ENCODE measurements at places on chromosomes 5 and 9. TPM values are rescaled to one million over a fixed set of nuclear protein-coding genes. Genes with fewer than 3 reads are reported as not detected.

Gene C8G
- total RNA-seq: 0.96 TPM

Gene ENTPD2
- not detected for total RNA-seq

Gene PRLR
- total RNA-seq: not detected

DNA sequence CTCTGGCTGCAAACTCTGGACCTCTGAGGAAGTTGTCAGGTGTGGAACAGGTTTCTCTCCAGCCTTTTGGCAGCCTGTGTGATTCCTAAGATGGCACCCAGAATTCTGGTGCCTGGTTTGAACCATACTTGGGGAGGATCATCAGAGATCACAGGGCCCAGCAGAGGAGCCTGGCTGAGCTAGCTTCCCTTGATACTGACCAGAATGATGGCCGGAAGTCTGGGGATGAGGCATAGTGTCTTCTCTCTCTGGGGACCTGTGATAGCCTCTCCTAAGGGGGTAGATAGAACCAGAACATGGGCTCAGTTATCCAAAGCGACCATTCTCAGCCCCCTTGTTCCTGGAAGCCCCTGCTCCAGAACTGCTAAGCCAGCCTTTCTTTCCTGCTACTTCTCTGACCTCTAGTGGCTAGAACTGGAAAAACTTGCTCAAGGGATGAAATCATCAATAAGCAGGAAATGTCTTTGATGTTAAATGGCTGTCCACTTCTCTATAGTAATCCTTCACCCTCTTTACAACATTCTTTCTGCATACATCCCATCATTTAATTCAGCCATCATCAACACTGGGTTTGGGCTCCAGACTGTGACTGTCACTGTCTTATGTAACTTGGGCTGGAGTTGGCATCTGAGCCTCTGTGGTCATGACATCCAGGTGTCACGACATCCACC, 55.1 kb downstream of the C9orf152 start:
- H3K27me3 ChIP-seq: no peaks in the 10 kb centered on the region
- DNase-seq: no peak
- H3K4me3 ChIP-seq: no peak overlapping the region
- no peaks in the 10 kb centered on the region for H3K36me3 ChIP-seq

GRCh38 chr5:113749334-113749733, 235.8 kb downstream of the YTHDC2 start:
- no peak overlapping the region for H3K4me3 ChIP-seq
- no peaks in the 10 kb centered on the region for H3K27me3 ChIP-seq
- H3K4me1 ChIP-seq: no peaks in the 10 kb centered on the region

DNA sequence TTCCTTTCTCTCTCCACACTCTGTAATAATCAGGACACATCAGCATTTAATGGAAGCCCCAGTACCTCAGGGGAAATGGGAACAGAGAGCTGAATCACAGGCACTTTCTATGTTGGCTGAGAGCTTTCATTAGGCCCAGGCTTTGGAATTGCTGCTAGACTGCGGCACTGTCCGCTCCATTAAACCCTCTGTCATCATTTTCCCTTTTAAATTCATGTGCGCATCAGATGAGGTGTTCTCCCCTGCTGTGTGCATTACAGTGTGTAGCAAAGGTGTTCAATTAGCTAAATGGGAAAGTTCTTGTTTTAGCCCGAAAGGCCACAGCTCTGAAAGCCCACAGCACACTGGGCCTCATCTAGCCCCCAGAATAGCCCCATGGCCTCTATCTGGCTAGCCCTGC, 133.6 kb downstream of the SV2C start:
- no peak overlapping the region for H3K27ac ChIP-seq
- H3K36me3 ChIP-seq: no peaks in the 10 kb centered on the region
- H3K4me1 ChIP-seq: no peaks in the 10 kb centered on the region

All from CD8-positive, alpha-beta memory T cell (primary cell).